NCI-H1092 (cell line): ENCODE measurements at places on chromosomes 16 and 17.

DNA sequence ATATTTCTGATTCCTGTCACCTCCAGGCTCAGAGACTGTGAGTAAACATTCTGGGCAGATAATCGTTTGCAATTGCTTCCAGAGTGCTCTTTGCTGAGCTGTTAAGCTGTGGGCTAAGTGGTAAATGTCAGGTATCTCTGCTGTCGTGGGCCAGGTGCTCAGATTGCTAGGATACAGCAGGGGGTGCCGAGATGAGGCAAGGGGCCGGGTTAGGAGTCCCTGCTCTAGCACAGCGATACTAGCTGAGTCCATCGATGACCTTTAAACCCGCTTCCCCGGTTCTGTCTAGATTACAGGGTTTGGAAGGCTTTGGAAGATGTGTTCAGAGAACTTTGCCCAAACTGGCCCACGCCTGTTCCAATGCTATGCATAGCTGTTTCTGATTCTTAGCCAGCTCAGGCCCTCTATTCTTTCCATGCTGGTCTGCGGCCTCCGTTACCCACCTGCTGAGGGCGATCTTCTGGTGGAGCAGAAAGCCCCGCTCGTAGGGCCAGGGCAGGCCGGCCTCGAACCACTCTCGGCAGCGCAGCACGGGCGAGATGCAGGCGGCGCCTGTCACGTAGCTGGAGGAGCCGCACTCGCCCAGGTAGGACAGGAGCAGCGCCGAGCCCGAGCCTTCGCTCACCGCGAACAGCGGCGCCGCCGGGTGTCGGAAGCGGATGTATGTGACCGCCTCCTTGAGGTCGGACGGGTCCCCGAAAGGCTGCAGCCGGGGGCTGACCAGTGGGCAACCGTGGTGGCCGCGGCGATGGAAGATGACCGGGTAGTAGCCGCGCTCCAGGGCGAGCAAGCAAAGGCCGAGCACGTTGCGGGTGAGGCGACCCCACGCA, 979 bp downstream of the ABHD15 start:
- DNase-seq, result no peak

DNA sequence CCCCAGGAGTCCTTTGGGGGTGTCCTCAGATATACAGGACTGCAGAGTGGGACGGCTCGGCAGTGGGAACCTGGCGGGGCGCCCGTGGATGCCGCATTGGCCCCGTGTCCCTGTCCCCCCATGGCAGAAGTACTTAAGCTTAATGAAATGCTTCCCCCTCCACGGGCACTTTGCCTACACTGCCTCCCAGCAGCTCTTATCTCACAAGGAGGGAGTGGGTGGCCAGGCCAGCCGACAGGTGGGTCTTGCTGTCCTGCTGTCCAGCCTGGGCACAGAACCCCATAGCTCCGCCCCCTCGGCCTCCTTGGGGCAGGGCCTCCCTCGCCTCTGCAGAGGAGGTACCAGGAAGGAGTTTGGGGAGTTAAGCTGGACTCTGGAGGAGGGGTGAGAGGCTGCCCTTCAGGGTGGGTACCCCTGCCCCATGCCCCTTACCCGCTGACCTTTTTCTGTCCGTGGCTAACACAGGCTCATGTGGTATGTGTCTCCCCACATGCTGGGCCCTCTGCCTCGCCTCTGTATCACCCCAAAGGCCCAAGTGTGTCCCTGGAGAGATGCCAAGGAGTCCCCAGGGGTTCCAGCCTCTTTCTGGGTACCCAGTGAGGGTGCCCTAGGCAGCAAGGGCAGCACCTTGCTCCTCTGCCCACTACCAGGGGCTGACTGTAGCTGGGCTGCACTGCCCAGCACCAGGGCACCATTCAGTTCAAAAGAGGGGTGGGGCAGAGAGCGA, 8.7 kb downstream of the THRA start:
- DNase-seq, result no peak

GRCh38 chr17:50919321-50920040, 53.3 kb upstream of the TOB1 start:
- DNase-seq, result peak; percentile 96

DNA sequence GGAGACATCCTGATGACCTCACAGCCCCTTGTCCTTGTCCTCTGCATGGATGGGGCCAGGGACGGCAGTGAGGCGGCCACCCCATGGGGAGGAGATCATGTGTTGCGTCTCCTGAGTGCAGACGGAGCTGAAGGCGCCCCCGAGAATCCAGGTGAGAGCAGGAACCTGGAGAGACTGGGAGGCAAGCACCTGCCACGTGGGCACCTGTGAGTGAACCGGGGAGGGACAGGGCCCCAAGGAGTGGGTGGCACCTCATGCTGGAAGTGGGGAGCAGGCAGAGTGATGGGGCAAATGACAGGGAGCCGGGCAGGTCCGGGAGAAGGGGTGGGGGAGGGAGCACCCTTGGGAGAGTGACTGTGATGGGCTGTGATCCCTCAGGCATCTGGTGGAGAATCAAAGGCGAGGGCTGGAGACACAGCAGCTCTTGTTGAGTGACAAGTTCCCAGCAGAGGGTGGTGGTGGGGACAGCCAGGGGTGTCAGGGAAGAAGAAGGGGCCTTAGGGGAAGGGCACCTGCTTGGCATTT, 174.3 kb upstream of the CHMP6 start:
- no peak for DNase-seq

- no peak for DNase-seq
These were observed 150.1 kb downstream of the SHISA6 start for GRCh38 chr17:11391134-11391533.

GRCh38 chr17:76467366-76467765, at the start of gene AANAT:
Gene AANAT, plus strand, starts transcription at chr17:76467603. Its CDS starts 1,144 bp downstream, at chr17:76468747.
- no peak for DNase-seq

GRCh38 chr16:74747716-74748615, 26.7 kb downstream of the FA2H start:
- no peak for DNase-seq

GRCh38 chr17:72520665-72521303, 400.0 kb downstream of the SOX9 start:
- no peak for DNase-seq

DNA sequence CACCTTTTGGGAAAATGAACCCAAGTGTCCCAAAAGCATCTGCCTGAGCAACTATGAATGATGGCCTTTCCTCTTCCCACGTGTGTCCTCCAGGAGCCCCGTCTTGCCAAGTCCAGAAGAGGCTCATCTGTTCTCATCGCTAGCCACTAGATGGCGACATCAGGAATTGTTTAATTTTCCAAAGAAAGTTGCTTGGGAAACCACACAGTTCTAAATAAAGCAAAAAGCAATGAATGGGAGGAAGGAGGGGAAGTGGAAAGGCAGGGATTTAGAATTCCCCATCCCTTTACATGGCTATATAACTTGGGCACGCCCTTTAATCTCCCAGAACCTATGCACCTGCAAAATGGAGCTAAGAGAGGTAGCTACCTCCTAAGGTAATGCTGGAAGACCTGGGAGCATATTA, 9.0 kb upstream of the CDH5 start:
- peak; percentile 43 for DNase-seq

DNA sequence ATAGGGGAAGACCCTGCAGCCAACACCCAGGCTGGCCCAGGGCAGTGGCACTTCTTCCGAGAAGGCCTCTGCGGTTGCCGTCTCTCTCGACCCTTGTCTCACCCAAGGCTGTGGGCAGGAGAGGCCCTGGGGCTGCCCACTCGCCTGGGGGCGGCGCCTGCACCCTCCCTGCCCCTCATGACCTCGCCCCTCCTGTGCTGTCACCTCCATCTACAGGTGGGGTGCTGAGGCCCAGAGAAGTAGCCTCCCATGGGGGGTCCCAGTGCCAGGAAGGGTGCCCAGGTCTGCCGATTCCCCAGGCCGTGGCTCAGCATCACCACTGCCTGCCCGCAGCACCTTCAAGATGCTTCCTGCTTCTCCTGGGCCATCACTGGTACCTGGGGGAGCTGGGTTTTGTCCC, 992 bp downstream of the NLRC3 start:
- DNase-seq, result no peak

- no peak for DNase-seq
These were observed 45.7 kb downstream of the VAT1L start for GRCh38 chr16:77833921-77834634.

DNA sequence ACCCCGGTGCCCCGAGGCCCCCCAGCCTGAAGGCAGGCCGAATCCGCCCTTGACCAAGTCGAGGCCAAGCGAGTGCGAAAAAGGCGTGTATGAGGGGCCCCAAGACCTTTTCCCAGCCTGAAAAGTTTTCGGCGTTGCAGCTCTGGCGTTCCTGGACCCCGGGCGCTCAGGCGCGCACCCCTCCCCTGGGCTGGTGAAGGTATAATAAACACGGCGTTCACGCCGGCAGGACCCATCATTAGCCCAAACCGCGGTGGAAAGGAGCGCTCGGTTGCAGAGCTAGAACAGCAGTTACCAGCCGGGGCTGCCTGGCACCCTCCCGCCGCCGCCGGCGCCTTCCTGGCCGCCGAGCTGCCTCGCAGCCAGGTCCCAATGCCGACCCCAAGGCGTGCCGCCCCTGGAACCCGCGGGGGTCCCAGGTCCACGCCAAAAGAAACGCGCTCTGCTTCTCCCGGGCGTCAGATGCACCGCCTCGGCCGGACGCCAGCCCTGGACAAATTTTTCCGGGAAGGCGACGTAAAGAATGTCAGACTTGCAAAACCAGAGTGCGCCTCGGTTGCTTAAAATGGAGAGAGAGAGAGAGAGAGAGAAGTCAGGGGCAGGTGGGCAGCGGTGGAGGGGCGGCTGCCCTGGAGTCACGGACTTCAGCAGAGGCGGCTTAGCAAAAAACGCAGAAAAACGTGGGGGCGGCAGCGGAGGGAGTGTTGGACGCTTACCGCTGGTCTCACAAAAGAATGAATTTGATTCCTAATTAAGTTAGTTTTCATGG, 11.5 kb upstream of the FOXF1 start:
- DNase-seq, result no peak

- DNase-seq, result no peak
These were observed 8.2 kb downstream of the NXPH3 start for GRCh38 chr17:49583889-49584288.

DNA sequence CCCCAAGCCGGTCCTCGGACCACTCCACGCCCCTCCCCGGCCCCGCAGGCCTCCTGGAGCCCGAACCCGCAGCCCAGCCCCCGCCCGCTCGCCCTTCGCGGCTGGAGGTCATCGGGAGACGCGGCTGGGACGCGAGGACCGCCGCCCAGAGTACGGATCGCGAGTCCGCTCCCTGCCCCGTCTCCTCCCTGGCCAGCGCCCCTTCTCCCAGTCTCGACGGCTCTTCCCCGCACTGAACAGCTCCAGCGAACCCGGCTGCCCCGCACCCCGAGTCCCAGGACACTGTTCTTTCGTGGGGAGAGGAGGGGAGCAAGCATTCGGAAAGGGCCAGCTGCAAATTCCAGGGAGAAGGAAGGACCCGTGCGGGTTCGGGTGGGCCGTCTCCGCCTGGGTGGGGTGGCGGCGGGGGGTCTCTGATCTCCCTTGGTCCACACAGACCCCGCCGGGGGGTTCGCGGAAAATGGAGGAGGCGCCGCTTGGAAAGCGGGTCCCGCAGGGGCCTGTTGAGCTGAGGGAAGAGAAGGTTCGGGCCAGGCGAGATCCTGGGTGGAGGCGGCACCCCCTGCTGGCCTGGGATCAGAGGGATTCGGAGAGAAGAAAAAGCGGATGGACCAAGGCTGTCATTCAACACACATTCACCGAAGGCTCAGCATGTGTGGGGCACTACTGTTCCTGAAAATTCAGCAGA, 632 bp upstream of the RTN4RL1 start:
- peak; percentile 63 for DNase-seq

GRCh38 chr16:49120631-49121030, 161.0 kb downstream of the CBLN1 start:
- no peak for DNase-seq

DNA sequence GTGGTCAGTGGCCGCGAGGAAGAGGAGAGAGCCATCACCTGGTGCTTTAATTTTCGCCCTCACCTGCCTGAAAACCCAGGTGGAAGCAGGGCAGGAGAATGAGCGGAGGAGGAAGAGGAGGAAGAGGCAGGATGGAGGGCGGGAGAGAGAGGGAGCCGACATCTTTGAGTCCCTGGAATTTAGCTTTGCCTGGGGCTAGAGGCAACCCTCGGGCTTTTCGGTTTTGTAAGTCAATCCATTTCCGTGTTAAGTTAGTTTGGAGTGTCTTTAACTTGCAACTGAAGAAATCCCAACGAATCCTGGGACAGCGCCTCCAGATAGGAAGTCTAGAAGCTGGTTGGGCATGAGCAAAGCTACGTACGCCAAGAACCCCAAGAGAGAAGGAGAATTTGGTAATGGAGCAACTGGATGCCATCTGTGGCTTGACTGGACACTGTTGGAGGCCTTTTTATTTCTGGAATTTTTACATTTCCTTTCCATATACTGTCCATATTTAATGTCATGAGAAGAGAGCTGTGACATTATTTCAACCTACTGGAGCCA, 36.9 kb upstream of the ATP2A3 start:
- DNase-seq, result no peak
